ENCODE measurements at places on chromosomes 12 and 14. TPM values are rescaled to one million over a fixed set of nuclear protein-coding genes. Genes with fewer than 3 reads are reported as not detected.

The GLT8D2 gene
- 1.2 TPM for total RNA-seq

GRCh38 chr12:56800221-56800620 is 37.1 kb downstream of the HSD17B6 start:
- DNase-seq = no peak

DNA sequence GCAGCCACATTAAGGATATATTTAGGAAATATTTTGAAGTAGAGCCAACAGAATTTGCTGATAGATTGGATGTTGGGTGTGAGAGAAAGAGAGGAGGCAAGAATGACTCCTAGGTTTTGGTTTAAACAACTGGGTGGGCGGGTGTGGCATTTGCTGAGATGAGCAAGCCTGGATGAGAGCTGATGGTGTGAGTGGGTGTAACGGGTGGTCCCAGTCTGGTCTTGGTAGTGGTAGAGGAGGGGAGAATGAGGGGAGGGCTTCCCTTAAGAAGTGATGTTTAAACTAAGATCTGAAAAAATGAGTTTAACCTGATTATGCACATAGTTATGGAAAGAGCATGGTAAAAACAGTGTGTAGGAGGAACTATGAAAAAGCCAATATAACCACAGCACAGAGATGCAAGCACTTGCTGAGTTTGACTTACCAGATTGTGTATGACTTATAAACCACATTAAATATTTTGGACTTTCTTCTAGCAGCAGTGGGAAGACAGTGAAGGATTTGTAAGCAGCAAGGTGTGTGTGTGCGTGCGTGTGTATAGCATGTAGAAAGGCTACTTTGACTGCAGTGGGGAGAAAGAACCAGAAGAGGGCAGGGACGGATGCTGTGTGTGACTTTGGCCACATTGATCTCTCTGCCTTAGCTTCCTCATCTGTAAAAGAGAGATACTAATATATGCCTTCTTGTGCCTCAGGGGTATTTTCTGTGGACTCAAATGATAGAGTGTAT is 139.7 kb downstream of the PRIMA1 start:
- DNase-seq = no peak

- DNase-seq = no peak
These were observed 44.9 kb upstream of the BCAT1 start for GRCh38 chr12:24993793-24994192.

GRCh38 chr14:92986254-92987147 is 63.6 kb downstream of the CHGA start:
- DNase-seq = no peak

The FICD gene
- total RNA-seq = 1.8 TPM

DNA sequence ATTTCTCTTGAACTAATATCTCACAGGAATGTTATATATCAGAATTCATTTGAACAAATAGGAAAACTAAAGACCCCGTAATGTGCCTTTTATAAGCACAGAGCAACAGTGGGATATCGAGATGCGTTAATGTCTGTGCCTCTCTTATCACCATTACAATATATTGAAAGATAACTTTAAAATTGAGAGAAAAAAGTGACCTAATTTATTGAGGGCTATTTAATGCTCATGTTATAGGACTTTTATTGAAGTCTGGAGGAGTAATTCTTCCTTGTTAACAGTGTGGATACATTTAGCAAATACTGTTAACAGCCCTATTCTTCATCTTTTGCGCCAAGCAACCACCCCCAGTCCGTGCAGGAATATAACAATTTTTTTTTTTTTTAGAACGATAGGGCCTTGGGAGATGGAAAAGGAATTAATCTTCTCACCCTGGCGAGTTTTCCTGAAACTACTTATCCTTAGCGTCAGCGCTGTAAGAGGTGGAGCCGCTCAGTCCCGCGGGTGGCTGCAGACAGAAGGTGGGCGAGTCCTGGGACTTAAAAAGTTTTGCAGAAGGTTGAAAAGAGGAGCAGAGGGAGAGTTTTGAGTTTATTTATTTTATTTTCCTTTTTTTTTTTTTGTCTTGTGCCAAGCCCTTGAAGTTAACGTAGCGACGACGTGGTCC is 11.0 kb downstream of the FOXG1 start:
- no peak for DNase-seq

DNA sequence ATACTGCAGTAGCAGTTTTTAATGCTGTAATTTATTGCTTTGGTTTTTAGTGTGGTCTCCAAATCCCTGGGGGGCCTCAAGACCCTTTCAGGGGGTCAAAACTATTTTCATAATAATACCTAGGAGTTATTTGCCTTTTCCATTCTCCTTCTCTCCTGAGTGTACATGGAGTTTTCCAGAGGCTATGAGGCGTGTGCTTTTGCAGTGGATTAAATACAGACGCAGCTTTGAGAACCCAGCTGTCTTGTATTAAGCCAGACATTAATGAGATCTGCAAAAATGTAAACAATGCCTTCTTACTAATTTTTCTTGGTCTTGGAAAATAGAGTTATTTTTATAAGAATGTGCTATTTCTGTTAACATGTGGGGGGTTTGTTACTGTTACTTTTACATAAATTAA is 68.6 kb downstream of the SLC25A47 start:
- no peak for DNase-seq

DNA sequence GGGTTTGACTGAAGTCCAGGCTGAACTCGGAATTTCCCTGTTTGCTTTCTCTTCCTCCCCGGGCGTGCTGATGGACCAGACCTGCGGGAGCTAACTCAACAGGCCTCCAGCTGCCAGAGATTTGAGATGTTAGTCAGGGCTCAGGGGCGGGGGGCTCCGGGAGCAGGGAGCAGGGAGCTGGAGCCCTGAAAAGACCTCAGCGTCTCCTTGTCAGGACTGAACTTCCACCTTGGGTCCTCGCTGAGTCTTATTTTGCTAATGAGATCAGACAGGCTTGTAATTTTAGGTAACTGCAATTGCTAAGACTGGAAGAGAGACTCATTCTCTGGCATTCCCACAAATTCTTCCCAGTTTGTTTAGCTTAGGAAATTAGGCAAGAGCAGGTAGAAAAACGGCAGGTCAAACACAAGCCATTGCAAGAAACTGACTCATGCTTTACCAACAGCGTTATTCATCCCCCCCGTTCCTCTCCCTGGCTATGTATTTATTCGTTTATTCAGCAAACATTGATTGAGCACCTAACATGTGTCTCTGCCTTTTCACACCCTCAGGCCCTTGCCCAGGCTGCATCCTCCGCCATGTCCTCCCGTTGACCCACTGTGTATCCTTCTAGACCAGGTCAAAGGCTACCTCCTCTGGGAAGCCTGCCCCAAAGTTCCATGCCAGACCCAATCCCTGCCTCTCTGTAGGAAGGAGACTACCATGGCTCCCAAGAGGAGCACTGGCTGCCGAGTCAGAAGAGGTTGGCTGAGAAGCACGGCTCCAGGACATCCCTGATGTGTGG is 80.4 kb upstream of the DIO3 start:
- DNase-seq = no peak

DNA sequence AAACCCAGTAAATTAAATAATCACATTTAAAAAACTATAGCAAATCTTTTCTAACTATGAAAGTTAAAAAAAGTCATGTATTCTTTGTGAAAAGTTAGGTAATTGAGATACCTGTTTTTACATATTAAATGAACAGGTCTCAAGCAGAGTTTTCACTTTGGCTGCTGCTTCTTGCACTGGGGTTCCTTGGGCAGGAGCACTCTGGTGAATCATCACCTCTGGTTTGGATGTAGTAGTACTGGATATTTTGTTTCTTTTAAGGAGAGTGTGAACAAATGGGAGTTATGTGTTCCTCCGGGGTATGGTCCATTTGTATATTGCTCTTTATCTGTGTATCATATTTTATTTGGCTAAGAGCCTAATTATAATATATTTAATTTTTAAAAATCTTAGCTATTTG is 82.7 kb downstream of the FUT8 start:
- no peak for DNase-seq

The AQP2 gene
- total RNA-seq = not detected

The SELPLG gene
- 4.0 TPM for total RNA-seq

The ST8SIA1 gene
- 9.5 TPM for total RNA-seq

GRCh38 chr14:69547701-69548348 is 26.8 kb downstream of the CCDC177 start:
- DNase-seq = no peak

The NANOG gene
- not detected for total RNA-seq

- no peak for DNase-seq
These were observed 59.0 kb downstream of the GAS2L3 start for GRCh38 chr12:100632445-100632892.

The TMEM132C gene
- total RNA-seq = 2.7 TPM

The FGD4 gene
- total RNA-seq = 58.5 TPM

The SLC5A8 gene
- not detected for total RNA-seq

DNA sequence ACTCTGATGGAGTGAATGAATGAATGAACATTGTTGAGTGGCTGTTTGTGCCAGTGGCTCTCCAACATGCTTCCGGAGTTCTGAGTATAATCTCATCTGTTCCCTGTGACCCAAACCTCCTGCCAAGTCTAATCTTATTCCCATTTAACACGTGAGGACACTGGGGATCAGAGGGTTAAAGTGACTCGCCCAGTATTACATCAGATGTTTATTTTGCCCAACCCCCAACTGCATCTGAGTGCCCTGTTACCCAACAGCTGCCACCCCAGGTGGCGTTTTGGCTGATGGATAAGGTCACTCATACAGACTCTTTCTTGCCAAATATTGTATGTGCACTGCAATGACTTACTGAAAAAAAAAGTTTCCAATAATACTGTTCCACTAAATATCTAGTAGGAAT is 210.9 kb downstream of the EXOC5 start:
- DNase-seq = no peak

GRCh38 chr12:12626471-12626870 is 14.8 kb downstream of the CREBL2 start:
- no peak for DNase-seq

The KCNK10 gene
- total RNA-seq = not detected

DNA sequence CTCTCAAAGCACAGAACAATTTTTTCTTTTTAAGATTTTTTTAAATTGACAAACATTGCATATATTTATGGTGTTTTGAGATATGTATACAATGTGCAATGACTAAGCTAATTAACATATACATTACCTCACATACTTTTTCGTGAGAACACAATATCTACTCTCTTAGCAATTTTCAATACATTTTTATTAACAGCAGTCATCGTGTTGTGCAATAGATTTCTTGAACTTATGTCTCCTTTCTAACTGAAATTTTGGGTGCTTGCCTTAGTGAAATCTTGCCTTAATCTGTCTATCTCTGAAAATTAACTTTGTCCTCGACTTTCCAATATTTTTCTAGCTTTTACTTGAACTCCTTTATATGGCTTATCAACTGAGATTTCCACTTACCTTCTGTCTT is 6.8 kb downstream of the OR10A7 start:
- no peak for DNase-seq

- DNase-seq = no peak
These were observed 162.7 kb downstream of the SPTSSA start for GRCh38 chr14:34299360-34299759.

GRCh38 chr12:29734305-29734704 is 49.4 kb downstream of the TMTC1 start:
- DNase-seq = no peak

GRCh38 chr12:87171356-87171755 is 857.8 kb downstream of the C12orf50 start:
- no peak for DNase-seq

GRCh38 chr12:93766796-93767523 is 89.8 kb downstream of the CRADD start:
- no peak for DNase-seq

The IGFBP6 gene
- 22.0 TPM for total RNA-seq

GRCh38 chr12:49568442-49569162 is 660 bp upstream of the MCRS1 start:
- peak; percentile 18 for DNase-seq

The RDH16 gene
- 1.1 TPM for total RNA-seq

GRCh38 chr12:1662761-1663439 is 28.0 kb upstream of the ADIPOR2 start:
- no peak for DNase-seq

The TAS2R43 gene
- total RNA-seq = 1.5 TPM

DNA sequence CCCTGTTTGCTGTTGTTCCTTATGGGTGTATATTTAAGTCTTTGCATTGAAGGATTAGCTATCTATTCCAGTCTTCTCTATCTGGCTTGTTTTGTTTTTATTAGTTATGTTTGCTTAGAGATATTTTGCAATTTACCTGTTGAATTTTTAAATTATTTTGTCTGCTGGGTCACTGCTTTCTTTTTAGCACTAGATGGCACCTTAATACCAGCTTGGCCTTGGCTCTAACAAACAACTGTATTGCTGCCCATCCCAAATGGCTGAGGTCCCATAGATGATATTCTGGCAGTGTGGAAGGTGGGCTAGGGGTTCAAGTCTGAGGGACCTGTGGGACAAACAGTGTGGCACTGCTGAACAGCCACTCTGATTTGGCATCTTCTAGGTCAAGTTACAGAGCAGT is 144.0 kb upstream of the FBXO33 start:
- no peak for DNase-seq

The THAP2 gene
- 2.6 TPM for total RNA-seq

DNA sequence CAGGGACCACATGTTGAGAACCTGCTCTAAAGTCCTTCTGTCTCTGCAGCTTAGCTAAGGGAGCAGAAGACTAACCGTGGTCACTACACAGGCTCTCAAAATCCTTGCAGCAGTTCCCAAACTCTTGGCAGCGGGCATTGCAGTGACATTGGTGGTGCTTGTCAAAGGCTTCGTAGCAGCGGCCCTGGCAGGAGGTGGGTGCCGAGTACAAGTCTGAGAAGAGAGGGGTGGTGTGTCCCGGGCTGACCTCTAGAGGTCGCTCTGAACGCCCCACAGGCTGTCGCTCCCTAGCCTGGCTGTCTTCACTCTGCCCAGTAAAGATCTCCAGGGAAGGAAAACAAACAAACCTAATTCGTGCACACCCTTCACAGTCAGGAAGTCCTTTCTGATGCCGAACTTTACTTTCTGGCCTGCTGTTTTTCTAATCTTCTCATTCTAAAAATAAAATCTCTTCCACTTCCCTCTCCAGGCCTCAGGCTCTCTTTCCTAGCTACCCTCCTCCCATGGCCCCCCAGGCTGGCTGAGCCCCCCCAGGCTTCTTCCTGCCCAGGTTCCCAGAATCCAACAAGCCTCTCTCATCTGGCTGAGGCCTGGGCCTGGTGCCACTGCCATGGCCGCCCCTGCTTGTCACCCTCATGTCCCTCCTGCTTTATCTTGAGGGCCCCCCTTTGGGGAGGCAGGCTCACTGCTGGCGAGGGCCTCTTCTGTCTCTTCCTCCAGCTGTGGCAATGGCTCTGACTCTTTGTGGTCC is 7.7 kb downstream of the ENDOU start:
- DNase-seq = peak; percentile 81

- DNase-seq = no peak
These were observed 73.1 kb downstream of the CACNA1C start for GRCh38 chr12:2125651-2126522.

The GALNT9 gene
- not detected for total RNA-seq

GRCh38 chr14:75944607-75945241 is 37.1 kb downstream of the TGFB3 start:
- no peak for DNase-seq

GRCh38 chr12:95244350-95244749 is 26.7 kb downstream of the VEZT start:
- DNase-seq = no peak

GRCh38 chr12:53181935-53182334 is 1.2 kb upstream of the CSAD start:
- no peak for DNase-seq

The TOMM20L gene
- not detected for total RNA-seq
